NCI-H1417 (cell line): ENCODE measurements at places on chromosomes 12 and 14.
A peak's percentile ranks its signal among the peaks of the same experiment; 100 is the strongest.

- peak; percentile 48 for DNase-seq
Measured at GRCh38 chr12:52004042-52004648, 2.6 kb upstream of the TAMALIN start.

- DNase-seq, result no peak
Measured at GRCh38 chr14:99035712-99036610, 236.0 kb downstream of the BCL11B start.

GRCh38 chr14:63438065-63438757, 105.0 kb downstream of the PPP2R5E start:
- peak; percentile 72 for DNase-seq

DNA sequence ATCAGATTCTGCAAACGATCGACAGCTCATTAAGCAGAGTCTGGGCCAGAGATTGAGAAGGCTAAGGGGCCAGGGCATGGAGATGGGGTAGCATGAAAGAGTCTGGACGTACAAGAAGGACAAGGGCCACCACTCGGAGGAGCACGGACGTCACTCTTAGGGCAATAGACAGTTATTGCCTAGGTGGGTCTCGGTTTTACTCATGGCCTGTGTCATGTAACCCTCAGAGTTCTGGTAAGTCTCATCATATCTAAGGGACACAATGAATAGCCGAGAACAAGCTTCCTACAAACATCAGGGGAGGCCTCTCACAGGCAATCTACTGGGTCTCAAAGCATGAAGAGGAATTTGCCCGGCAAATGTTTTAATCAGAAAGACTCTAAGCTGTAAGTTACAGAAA, 30.4 kb upstream of the ITPK1 start:
- DNase-seq, result no peak

GRCh38 chr12:30795410-30796312, 40.9 kb upstream of the CAPRIN2 start:
- no peak for DNase-seq

DNA sequence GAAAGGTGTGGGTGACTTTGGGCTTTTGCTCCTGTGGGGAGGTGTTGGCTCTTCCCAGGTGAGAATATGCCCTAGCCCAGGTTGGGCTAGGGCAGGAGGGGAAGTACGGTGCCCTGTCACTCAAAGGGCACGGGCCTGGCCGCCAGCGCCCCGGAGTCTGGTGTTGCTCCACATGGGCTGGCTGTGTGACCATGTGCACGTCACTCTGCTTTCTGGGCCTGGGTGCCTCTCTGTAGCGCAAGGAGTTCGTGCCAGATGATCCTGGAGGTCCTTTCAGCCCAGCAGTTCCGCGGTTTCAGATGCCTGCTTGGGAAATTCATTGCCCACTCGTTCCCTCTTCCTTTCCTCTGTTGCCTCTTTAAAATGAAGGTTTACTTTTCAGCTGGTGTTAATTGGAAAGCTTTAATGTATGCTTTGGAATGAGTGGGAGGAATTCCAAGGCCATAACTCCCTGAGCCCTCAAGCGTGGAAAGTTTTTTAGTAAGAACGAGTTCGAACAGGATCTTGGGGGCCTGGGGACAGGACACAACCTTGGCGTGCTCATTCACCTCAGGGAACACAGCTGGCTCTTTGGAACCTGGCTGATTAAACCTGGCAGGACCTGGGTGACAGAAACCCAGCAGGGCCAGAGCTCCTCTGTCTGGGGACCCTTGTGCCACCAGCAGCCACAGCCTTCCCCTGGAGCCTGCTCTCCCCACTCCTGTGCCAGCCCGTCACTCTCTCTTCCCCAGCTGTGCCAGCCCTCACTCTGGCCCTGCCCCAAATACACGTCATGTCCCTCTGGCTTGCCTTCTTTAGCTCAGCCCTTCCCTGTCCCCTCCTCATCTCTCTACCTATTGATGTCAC, 42.8 kb downstream of the TSPAN9 start:
- DNase-seq, result no peak

GRCh38 chr14:29721586-29721985, 206.1 kb downstream of the PRKD1 start:
- DNase-seq, result no peak

- DNase-seq, result no peak
Measured at GRCh38 chr12:132675757-132676432, 11.2 kb downstream of the POLE start.

GRCh38 chr12:5817246-5817645, 127.8 kb downstream of the ANO2 start:
- no peak for DNase-seq

GRCh38 chr14:102775855-102776760, 1.1 kb upstream of the TRAF3 start:
- peak; percentile 36 for DNase-seq

- DNase-seq, result peak; percentile 30
Measured at GRCh38 chr14:89807151-89807550, 147.4 kb downstream of the EFCAB11 start.

DNA sequence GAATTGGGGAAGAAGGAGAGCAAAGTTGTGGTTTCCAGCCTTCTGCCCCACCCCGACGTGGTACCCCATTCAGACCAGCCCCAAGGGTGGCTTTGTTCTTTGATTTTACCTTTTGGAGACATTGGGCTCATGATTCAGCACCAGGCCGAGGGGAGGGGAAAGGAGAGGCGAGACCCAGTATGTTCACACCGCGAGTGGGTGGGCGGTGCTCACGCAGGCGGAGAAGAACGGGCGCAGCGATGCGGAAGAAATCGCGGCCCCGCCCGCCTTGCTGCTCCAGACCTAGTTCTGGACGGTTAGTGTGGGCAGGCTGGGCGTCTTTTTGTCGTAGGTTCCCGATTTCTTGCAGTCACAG, 963 bp downstream of the ATL1 start:
- DNase-seq, result peak; percentile 94

DNA sequence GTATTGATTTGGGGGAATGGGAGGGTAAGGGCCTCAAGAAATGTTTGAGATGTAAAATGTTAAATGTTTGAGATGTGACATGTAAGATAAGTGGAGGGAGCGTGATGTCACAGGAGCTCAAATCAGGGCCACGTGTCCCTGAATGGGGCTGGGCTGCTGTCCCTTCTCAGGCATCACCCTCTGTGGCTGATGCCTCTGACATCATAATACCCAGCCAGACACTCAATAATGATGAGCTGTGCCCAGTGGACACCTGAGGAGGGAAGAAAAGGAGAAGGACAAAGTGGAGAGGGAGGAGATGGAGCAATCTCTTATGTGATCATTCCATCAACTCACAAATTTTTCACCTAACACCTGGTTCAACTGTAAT, 120.8 kb downstream of the SAMD4A start:
- no peak for DNase-seq

DNA sequence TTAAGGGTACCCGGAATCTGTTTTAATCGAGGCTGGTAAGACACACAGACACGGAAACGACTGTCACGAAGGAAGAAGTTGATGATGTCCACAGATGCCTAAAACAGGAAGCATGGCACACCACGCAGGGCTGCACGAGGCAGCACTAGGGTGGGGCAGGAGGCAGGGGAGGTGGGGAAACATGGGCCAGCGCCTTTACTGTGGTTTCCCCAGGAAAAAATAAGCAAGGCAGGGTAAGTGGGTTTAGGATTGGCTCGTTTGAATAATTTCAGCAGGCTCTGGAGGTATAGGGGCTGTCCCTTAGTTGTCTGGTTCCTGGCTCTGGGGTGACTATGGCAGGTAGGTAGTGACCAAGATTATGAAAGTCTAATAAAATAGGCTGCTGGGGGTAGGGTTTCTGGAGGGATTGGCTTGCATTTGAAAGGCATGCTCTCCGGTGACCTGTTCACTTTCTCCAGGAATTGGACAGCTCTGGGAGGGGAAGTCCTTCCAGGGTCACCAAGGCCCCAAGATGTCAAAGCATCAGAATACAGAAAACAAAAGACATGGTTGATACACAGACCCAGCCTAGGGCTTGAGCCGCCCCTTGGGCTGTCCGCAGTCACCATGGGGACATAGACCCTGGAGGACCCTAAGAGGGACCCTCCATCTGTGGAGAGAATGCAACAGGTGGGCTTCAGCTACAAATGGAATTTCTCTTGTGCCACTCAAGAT, 35.3 kb downstream of the MAP1LC3B2 start:
- DNase-seq, result no peak

DNA sequence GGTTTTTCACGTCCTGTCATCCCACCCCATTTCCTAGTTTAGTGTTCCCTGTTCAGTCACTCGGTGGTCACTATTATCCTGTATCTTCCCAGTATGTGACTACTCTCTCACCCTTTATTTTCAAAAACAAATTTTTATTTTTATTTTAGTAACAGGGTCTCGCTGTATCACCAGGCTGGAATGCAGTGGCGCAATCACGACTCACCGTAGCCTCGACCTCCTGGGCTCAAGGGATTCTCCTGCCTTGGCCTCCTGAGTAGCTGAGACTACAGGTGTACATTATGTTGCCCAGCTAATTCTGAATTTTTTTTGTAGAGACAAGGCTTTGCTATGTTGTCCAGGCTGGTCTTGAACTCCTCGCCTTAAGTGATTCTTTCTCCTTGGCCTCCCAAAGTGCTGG, 20.1 kb upstream of the PRICKLE1 start:
- no peak for DNase-seq

- DNase-seq, result no peak
Measured at GRCh38 chr14:50388256-50388931, 8.3 kb downstream of the CDKL1 start.

GRCh38 chr12:15546102-15546701, 223.9 kb downstream of the PTPRO start:
- no peak for DNase-seq

GRCh38 chr14:99698642-99699041, 14.5 kb downstream of the CYP46A1 start:
- no peak for DNase-seq

- DNase-seq, result no peak
Measured at GRCh38 chr14:31717294-31718085, 156.3 kb downstream of the NUBPL start.

DNA sequence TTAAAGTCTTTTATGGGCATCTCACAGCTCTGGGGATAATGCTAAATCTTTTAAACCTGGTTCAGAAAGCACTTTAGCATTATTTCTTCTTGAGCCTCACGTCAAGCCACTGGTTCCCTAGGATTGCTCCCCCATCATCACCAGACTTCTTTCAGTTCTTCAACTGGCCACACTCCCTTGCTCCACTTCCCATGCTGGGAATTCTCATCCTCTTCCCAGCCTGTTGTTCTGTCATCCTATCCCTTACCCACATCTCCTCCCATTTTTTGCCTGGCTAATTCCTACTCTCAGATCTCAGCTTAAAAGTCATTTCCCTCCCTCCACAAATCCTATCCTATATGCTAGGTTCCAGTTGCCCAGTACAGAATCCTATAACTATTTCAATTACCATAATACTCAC, 14.4 kb downstream of the FERMT2 start:
- DNase-seq, result no peak

GRCh38 chr12:123388177-123388950, 4.4 kb downstream of the KMT5A start:
- peak; percentile 79 for DNase-seq

GRCh38 chr12:52045794-52046199, 5.4 kb upstream of the NR4A1 start:
- DNase-seq, result no peak

GRCh38 chr12:50923361-50924130, 28.8 kb upstream of the HIGD1C start:
- DNase-seq, result no peak

- no peak for DNase-seq
Measured at GRCh38 chr14:59199205-59199604, 10.7 kb downstream of the DAAM1 start.
